ENCODE measurements at places on chromosomes 11 and 22.

GRCh38 chr11:130592056-130592455, 143.6 kb downstream of the ADAMTS15 start:
- no peak for DNase-seq

GRCh38 chr22:46657996-46658947, 38.1 kb downstream of the GRAMD4 start:
- no peak for DNase-seq

- DNase-seq = no peak
Observed at GRCh38 chr11:77748266-77748665, 72.3 kb downstream of the RSF1 start.

DNA sequence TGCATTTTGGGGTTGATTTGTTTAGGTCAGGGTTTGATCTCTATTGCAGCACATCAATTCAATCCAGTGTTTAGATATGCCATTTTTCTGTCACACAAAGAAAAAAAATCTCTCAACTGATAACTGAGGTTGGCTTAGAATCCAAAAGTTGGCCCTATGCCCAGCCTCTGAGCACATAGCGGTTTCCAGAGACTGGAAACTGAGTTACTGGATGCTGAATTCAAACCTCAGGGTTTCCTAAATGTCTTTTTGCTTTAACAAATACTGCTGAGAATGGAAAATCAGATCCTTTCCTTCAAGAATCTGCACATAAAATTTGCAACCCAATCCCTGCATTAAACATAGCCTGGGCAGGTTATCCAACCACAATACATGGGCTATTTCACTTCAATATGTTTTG, 4.0 kb downstream of the P4HA3 start:
- no peak for DNase-seq

DNA sequence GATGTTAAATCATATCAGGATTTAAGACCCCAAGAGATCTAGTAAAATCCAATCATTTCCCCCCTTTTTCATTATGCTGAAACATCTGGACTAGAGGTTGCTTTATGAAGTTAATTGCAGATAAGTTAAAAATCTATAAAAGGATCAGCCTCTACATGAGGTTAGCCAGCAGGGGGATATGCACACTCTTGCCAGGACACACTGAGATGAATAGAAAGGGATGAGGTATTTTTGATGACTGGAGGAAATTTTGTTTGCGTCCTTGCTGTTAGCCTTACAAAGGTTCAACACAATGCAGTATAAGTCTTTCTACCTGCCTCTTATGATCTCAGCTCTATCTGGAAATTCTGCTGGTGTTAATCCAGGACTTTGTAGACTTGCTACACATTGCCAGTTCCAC, 1034.3 kb downstream of the LRRC4C start:
- no peak for DNase-seq

DNA sequence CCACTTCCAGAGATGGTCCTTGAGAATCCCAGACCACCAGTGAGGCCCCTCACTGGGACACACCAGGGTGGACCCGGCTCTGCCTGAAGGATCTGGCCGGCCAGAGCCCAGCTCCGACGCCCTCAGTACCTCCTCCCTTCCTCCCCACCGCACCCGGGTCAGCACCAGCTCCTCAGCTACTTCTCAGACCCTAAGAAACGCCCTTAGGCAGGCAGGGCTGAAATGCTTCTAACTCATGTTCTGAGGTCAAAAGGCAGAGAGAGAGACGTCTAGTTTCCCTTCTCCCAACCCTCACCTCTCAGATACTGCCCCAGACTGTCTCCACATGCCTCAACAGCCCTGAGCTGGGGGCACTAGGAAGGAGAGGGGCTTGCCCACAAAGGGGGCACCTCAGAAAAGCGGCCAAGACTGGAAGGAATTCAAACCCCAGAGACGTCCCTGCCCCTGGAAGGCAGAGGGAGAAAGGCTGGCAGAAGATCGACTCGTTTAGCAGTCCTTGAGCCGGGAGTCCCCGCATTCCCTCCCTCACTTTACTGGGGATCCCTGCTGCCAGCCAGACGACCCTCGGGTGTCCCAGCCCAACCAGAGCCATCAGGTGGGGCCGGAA, 539 bp downstream of the USH1C start:
- DNase-seq = no peak

- DNase-seq = no peak
Observed at GRCh38 chr11:41056892-41057569, 402.4 kb downstream of the LRRC4C start.

DNA sequence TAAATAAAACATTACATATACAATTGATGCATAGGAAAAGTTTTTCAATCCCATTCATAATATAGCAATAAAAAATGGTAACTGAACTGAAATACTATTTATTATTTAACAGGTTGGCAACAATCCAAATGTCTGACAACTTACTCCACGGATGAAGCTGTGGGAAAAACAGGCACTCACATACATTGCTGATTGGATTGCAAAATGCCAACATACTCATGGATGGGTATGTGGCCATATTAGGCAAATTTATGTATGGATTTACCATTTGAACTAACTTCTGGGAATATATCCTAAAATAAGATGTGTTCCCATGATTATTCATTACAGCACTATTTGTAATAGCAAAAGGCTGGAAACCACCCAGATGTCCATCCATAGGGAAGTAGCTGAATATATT, 3.2 kb upstream of the BIRC2 start:
- DNase-seq = no peak

DNA sequence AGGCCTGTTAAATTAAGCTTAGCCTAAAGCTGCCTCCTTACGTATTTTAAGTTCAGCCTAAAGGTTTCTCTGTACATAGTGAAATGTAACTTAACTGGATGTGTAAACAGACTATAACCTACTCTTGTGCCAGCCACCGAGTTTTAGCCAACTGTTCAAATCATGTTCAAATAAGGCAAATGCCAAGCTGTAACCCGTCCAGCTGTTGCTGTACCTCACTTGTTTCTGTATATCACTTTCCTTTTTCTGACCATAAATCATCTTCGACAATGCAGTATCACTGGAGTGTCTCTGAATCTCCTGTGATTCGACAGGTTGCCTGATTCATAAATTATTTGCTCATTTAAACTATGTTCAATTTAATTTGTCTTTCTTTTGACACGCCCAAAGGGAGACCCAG, 4.0 kb upstream of the PLAAT5 start:
- DNase-seq = no peak

DNA sequence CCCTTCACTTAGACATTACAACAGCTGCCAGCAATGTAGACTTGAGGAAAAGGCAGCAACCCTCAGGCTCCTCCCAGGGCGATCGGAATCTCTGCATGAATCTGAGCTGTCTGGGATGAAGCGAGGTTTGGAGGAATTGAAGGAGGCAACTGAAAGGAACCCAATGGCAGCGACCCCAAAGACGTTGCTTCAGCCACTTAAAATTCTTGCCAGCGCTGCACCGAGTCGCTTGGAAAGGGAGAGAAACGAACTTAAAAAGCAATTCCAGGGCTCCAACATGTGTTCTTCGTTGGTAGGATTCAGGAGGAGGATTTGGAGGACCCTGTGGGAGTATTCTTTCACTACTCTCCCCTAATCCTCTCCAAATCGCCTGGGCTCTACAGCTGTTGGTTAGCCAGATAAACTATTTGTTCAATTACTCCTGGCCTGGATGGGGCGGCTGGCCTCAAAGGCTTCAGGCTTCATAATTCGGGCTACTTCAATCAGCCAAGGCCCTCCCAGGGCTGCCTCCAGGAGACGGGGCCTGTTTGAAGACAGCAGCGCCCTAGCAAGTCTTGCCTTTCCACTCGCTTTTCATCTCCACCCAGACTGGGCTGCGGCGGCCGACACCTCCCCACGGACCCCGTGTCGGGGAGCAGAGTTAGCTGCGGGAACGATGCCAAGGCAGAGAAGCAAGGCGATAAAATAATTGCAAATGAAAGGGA, 72.4 kb upstream of the TMEM45B start:
- DNase-seq = no peak

DNA sequence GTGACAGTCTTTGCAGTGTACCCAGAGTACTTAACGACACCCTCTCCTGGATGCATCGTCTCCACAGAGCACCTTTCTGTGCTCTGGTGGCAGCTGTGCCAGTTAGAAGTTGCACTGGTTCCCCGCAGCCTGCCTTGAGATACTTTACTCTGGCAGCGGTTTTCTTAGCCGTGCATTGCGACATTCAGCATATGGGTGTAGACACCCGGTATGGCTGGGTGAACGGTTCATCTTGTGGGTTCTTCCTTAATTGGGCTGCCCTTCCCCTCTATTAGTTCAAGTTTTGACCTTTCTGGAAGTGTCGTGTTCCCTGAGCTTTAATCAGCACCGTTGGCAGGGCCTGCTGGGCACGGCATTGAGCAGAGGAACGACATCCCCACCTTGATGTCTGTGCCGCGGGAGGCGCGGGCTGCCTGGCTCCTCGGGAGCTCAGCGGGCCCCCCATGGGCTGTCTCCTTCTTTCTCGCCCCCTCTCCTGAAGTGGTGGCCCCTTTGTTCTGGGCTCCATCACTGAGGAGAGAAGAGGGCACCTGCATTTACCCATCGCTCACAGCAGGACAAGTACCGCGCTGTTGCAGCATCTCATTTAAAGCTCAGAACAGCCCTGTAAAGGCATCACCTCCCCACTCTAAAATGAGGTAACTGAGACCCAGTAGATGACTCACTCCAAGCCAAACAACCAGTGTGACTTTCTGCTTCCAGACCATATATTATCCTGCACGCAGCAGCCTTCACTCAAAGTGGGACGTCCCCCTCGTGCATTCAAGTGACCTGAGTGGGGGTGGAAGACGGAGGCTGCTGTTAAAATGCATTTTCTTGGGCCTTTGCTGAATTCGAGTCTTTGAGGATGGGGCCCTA, 13.3 kb downstream of the FAM83F start:
- no peak for DNase-seq

DNA sequence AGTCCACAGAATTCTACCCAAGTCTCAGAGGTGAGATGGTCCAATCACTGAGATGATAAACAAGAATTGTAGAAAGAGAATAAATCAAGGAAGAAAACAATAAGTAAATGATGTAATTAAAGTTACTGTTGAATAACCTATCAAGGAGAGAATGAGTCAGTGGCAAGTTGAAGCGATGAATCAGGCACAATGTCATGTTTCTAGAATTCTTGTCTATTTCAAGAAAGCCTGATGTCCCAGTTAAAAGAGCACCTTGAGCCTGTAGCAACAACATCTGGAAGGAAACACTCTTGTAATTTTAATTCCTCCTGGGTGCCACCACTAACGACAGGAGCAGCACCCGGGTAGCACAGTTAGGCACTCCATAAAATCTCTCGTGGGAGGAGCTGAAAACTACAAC, 67.9 kb upstream of the SLC35C1 start:
- no peak for DNase-seq

- DNase-seq = no peak
Observed at GRCh38 chr22:33180356-33180755, 122.2 kb upstream of the SYN3 start.

DNA sequence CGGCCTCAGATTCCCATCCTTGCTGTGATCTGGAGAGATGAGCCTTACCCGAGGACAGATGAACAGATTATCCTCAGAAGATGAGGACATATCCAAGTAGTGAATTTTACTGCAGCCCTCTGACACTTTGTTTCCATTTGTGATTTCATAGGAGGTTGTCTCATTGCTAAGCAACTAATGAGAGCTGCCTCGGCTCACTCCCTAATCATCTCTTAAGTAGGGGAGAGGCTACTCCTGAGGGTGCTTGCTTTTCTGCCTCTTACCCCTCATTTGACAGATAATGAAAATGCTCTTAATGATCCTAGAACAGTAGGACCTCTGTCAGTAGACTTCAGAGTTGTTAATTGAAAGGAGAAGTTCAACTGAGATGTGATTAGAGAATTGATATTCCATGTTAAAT, 150.9 kb downstream of the TBC1D22A start:
- no peak for DNase-seq

DNA sequence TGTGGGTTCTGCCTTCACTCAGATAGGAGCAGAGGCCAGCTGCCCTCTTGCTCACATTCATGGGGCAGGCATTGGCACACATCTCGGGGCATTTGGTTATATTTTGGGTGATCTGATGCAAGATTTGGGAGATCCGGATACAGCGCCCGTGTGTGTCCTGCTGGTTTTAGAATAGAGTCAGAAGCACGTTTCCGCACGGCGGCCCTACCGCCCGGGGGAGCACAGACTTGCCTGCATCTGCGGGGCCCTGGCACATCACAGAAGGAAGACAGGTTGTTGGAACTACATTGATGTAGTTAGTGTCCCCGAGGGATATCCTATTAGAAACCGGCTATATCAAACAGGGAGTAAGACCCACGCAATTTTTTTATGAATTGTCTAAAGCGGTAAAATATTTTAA, 982.8 kb downstream of the NTM start:
- DNase-seq = no peak

- DNase-seq = no peak
Observed at GRCh38 chr22:19988965-19989724, 27.5 kb downstream of the ARVCF start.

DNA sequence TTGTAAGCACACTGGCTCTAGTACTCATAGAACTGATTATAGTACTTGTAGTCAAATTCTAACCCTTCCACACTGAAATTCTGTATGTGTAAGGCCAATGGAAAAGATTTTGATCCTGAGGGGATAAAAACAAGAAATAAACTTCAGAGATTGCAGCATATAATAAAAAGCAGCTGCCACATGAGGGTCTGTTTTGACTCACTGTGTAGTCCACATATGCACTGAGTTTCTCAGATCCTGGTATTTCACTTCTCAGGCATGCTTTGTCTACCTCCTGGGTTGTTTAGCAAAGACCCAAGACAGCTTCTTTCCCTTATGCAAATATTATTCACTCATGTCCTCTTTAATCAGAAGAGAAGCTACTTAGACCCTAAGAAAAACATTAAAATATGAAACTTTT, 71.1 kb upstream of the SLC5A12 start:
- no peak for DNase-seq

DNA sequence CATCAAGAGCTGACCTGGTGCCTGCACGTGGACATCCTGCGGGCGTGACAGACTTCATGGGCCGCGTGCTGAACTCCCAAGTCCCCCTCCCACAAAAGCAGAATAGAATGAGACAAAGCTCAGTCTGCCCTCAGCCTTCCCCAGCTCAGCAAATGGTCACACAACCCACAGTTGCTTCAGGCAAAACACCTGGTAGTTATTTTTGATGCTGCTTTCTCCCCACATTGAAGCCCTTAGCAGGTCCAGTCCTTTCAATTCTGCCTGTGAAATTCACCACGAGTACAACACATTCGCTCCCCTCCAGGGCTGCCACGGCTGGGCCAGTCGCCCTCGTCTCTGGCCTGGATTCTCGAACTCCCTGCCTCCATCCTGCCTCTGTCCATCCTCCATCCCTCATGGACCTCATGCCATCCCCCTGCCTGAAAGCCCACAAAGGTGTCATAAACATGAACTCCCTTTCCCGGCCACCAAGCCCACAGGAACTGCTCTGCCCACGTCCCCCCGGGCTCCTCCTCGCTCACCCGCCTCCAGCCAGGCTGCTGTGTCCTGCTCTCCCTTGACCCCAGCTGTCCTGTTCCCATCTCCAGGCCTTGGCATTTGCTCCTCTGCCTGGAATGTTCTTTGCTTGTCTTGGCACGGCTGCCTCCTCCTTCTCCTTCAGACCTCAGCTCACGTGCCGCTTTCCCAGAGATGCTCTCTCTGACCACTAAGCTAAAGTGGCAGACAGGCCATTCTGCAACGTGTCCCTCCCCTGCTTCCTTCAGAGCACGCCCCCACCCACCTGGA, 42.1 kb downstream of the SCUBE1 start:
- DNase-seq = no peak

GRCh38 chr11:85661972-85662664, 2.8 kb downstream of the CREBZF start:
- no peak for DNase-seq
